ENCODE measurements at places on chromosomes 12 and 14. TPM values are rescaled to one million over a fixed set of nuclear protein-coding genes. Genes with fewer than 3 reads are reported as not detected.

Gene STAC3
- total RNA-seq: 7.0 TPM

Gene TBX3
- 1.4 TPM for total RNA-seq

Gene TRPV4
- total RNA-seq: 0.11 TPM

Gene BRMS1L
- total RNA-seq: 14.6 TPM

Gene BAG5
- 39.8 TPM for total RNA-seq

Gene MYH6
- total RNA-seq: not detected

Gene DTX3
- total RNA-seq: 65.9 TPM
